ENCODE measurements at places on chromosomes 1 and 21.

DNA sequence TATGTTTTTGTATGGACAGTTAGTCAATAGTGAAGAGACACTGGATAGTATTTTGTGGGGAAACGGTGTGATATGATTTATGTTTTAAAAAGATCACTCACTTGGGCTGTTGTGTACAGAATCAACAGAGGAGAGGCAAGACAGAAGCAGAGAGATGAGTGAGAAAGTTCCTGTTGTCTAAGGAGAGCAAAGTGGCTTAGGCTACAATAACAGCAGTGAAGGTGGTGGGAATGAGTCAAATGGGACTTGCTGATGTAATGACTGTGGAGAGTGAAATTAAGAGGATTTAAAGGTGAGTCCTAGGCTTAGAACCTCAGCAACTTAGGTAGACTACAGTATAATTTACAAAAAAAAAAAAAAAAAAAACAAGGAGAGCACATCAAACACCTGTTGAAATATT lies 169.2 kb upstream of the HP1BP3 start:
- no peak for DNase-seq

- DNase-seq: no peak
Observed at GRCh38 chr1:5220821-5221220, 566.4 kb downstream of the AJAP1 start.

- DNase-seq: no peak
Observed at GRCh38 chr1:241485145-241485544, 34.4 kb downstream of the FH start.

GRCh38 chr1:98048751-98049325 lies 128.0 kb upstream of the DPYD start:
- DNase-seq: no peak

DNA sequence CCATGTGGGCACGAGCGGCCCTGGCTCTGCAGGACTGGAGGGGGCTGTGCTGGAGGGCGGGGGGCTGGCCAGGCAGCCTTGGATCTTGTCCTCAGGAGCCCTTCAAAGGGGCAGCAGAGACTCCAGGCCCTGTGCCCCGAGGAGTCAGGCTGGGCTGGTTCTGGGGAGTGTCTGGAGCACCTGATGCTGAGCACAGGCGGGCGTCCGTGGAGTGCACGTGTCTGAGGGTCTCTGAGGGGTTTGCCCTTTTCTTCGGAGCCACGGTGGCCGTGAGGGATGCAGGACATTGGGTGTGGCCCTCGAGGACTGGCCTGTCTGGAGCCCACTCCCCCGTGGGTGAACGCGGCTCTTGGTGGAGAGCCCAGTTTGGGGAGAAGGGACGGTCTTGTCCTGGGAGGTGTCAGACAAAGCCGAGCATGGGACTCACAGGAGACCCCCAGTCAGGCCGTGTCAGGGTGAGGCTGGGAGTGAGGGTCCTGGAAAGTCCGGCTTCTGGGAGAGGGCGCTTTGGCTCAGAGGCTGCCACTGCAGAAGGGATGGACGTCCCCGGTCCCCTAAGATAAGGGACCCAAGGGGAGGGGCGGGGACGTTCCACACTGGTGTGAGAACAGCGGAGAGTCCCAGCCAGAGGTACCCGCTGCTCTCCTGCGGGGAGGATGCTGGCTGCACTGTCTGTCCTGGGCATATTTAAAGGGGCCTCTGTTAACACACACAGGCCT lies 60.8 kb downstream of the COL18A1 start:
- no peak for DNase-seq

DNA sequence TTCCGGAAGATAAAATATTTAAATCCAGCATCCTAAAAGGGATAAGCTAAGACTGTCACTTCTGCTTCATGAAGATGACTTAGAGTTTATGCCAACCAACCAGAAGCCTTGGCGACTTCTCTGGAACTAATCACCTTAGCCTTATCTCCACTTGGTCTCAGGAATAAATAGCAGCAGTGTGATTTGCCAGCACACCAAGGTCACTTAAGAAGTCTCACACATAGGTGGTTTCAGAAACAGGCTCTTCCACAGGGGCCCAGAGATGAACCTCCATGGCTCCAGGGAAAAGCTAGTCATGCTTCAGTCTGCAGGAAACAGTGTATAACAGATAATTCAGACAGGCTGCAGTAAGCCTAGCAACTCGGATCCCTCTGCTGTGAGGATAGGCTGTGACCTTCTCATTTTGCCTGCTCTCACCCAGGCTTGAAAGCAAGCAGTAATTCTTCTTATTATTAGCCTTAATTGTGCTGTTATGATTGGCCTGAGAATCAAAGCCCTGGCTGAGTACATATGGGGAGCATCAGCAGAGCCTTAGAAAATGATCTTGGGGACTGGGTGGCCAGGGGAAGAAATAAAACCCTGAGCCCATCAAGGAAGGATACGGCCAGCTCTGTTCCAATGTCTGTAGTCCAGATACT lies 84.7 kb downstream of the WLS start:
- no peak for DNase-seq

GRCh38 chr1:113479713-113480676 lies 89.7 kb downstream of the MAGI3 start:
- no peak for DNase-seq

DNA sequence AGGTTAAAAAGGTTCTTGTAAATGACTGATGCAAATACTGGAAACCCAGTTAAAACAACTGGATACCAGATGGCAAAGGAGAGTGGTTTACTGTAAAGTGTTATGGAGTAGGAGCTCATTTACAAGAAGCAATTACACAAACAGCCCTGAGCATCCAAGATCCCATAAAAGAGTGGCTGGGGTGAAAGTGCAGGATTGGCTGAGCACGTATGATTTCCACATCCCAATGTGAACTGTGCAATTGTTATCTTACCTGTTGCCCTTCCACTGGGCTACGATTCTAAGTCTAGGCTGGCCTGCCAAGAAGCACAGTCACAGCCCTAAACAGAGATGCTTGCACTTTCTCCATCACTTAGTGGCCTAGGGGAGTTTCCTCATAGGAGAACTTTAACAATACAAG lies 277.6 kb upstream of the RUNX1 start:
- no peak for DNase-seq

GRCh38 chr1:243831463-243831862 lies 18.6 kb downstream of the AKT3 start:
- no peak for DNase-seq

DNA sequence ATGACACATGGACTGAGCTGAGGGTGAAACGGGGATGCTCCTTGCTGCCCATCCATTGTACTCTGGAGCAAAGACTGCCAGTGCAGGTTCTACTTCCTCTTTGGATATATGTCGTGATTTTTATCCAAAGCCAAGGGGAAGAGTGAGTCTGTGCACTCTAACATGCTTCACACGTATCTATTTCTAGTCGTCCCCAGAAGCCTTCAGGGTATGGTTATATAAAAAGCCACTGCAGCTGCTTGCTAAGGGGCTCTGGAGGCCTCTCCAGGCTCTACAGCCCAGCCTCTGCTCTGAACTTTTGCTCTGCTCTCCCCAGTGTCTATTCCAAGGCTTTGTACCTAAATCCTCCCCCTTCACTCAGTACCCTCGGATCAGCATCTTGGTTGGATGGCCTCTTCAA lies 20.1 kb downstream of the PAFAH2 start:
- DNase-seq: no peak

- no peak for DNase-seq
Observed at GRCh38 chr1:7425229-7425628, 345.9 kb upstream of the VAMP3 start.

GRCh38 chr1:239061770-239062169 lies 324.6 kb upstream of the CHRM3 start:
- DNase-seq: no peak

DNA sequence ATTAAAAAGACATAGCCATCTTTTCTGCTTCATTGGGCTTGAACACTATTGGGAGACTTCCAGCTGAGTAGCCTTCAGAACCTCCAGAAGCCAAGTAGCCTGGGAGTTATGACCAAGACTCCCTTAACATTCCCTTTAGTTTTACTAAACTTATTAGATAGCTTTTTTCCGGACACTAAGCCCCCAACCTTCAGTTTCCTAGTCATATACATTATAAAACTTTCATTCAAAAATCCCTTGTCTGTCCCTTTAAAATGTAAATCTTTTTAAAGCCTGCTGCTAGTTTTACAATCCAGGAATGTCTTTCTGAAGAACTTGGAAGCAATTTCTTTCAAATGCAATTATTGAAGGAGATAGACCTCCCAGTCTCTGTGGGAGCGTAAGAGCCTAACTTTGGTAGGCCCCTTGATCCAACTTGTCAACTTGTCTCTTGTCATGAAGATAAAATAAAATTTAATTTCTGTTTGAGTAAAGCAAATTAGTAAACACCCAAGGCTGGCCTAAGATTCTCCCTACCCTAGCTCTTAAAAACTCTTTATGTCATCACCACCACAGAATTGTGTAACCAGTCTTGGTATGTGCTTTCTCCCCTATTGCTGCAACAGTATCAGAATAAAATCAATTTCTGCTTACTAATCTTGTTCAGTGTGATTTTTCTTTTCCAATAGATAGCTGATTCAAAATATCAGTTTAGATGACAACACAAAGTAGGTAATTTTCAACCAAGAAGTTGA lies 796.2 kb downstream of the PLA2G4A start:
- DNase-seq: no peak

- no peak for DNase-seq
Observed at GRCh38 chr1:57882072-57882471, 458.2 kb upstream of the DAB1 start.

DNA sequence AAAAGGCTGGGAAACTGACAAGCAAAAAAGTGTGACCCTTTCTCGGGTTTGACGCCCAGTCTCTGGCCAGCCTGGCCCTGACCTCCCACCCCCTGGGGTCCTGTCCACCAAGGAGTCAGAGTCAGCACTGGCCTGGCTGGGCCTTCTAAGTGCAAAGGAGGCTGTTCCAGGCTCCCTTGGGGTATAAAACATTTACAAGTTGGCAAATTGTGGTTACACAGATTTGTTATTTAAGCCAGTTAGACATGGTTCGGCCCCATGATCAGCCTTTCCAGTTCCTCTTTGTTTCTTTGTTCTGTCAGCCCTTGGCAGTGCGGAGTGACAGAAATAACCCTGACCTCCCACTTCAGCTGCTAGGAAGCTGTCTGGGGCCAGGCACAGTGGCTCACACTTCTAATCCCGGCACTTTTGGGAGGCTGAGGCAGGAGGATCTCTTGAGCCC lies 161.6 kb upstream of the RAB4A start:
- DNase-seq: no peak

DNA sequence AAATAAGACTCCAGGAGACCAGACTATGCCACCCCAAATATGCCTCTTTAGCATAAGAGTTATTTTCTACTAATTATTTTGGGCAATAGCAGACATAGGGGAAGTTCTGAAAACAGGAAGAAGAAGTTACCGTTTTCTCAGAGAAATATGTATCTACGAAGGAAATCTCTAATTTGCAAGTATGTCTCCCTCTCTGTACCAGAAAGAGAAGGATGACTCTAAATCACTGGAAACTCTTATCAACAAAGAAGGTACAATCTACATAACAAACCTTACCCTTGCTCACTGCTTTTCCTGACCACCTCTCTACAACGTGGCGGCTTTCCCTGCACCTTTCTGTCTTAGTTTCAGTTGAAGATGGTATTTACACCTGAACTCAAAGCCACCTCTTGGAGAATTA lies 49.0 kb downstream of the OMA1 start:
- no peak for DNase-seq

DNA sequence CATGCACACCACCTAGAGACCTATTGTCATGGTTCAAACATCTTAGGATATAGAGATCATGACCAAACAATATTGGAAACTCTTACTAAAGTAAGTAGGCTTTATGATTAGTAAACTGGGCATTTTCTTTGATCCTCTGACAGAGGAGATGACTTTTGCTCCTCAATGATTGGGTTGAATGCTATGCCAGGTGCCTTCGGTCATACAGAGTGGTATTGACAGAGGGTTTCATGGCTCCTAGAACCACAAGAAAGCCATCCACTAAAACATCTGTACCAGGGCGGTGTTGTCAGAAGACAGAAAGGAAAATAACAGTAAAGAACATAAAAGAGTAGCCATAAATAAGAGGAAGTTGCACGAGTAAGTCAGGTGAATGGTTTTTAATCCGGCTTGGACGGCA lies 20.8 kb upstream of the SAMSN1 start:
- no peak for DNase-seq

- DNase-seq: no peak
Observed at GRCh38 chr1:184379111-184379752, 7.6 kb upstream of the C1orf21 start.

DNA sequence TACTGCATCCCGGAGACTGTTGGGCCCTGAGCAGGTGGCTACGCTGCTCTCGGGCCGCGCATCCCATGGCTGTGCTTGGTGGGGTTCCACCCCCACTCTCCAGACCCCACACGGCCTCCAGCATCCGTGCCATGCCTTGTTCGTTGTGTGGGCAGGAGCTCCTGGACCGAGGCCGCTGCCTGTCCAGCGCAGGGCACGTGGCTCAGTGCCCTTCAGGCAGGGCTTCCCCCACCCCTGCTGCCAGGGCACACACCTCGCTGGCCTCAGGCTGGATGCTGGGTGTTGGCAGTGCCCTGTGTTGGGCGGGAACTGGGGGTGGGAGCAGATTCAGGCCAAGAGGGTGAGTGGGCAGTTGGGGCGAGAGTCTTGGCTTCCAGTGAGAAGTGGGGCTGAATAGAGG lies 9.9 kb downstream of the PRKCZ start:
- no peak for DNase-seq

GRCh38 chr1:172167796-172168596 lies 252.5 kb upstream of the C1orf105 start:
- DNase-seq: no peak

GRCh38 chr1:167292216-167292615 lies 71.5 kb downstream of the POU2F1 start:
- DNase-seq: no peak

- DNase-seq: no peak
Observed at GRCh38 chr1:82329226-82329625, 528.5 kb downstream of the ADGRL2 start.

DNA sequence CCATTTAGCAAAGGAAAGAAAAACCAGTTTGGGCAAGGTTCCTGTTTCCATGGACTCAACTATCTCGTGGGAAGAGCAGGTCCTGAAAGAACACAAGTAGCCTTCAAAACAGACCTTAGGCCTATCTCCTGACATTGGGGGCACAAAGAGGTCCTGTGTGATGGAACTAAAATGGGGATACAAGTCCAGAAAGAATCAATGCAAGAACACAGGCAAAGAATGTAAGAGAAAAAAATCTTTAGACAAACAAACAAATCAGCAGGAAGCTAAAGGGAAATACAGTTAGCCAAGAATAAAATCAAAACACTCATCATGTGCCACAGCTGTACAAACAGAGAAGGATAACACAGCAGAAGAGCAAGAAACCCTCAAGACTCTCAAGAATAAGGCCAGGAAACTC lies 28.2 kb downstream of the SLC30A10 start:
- peak; percentile 21 for DNase-seq
